ENCODE measurements at places on chromosomes 6 and 20. TPM values are rescaled to one million over a fixed set of nuclear protein-coding genes. Genes with fewer than 3 reads are reported as not detected.

The TSBP1 gene
- total RNA-seq, result not detected

The MCCD1 gene
- total RNA-seq, result not detected

The HRH3 gene
- not detected for total RNA-seq

The VNN1 gene
- 316 TPM for total RNA-seq

The CNR1 gene
- total RNA-seq, result 0.12 TPM

The RAET1L gene
- not detected for total RNA-seq

The SIM1 gene
- total RNA-seq, result not detected

The LAMP5 gene
- total RNA-seq, result not detected

The PLCB4 gene
- 0.12 TPM for total RNA-seq

The CNKSR3 gene
- 21.7 TPM for total RNA-seq

The CALHM6 gene
- total RNA-seq, result 4.4 TPM

The PI3 gene
- not detected for total RNA-seq

The AKIRIN2 gene
- total RNA-seq, result 10.6 TPM

The KHDC1 gene
- total RNA-seq, result not detected

The SLC22A3 gene
- total RNA-seq, result 34.3 TPM

The C6orf163 gene
- 1.3 TPM for total RNA-seq

The DDX43 gene
- total RNA-seq, result not detected

The AK9 gene
- total RNA-seq, result 3.9 TPM

The KCNQ5 gene
- not detected for total RNA-seq

The ALDH8A1 gene
- total RNA-seq, result 175 TPM

The ZNF76 gene
- total RNA-seq, result 14.4 TPM

The ULBP2 gene
- total RNA-seq, result 0.31 TPM

The FERMT1 gene
- total RNA-seq, result 0.44 TPM

The DBNDD2 gene
- total RNA-seq, result 4.0 TPM

The MEI4 gene
- 1.1 TPM for total RNA-seq

The SPEF1 gene
- total RNA-seq, result not detected

The CCN5 gene
- total RNA-seq, result 1.6 TPM

The GTSF1L gene
- not detected for total RNA-seq

The ARMC2 gene
- total RNA-seq, result 1.0 TPM

The VGLL2 gene
- total RNA-seq, result not detected

All from right lobe of liver (tissue), 6 donors.